Fibroblast of skin of right biceps (primary cell): ENCODE measurements at places on chromosomes 12 and 14.

DNA sequence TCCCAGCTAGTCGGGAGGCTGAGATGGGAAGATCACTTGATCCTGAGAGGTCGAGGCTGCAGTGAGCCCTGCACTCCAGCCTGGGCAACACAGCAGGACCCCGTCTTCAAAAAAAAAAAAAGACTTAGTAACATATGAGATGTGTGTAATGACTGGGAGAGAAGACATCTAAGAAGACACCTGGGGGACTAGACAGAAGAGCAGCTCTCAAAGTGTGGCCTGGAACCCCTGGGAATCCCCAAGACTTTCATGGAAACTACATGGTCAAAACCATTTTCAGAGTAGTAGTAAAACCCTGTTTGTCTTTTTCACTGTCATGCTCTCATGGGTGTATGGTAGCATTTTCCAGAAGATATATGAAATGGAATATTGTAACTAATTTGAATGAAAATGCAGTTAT lies 45.3 kb downstream of the R3HDM2 start:
- DNase-seq = no peak

DNA sequence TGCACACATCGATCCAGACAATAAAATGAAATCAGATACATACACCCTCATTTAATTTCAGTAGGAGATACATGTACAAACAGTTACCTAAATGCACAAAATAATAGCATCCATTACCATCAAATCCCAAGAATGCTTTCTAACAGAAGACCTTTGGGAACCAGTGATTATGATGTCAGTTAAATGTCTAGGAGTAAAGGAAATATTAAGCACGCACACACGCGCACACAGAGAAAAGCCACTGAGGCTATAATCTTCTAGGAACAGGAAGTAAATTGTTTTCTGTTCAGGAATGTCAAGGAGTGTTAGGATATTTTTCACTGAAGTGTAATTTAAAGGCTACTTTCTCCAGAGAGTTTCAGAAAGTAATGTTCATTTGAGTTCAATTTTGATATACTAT lies 250.1 kb downstream of the MDGA2 start:
- no peak for DNase-seq

GRCh38 chr12:51848841-51849735 lies 570 bp upstream of the FIGNL2 start:
- DNase-seq = no peak

- DNase-seq = no peak
These were observed 7.2 kb downstream of the HSP90AA1 start for GRCh38 chr14:102079700-102079979.

- DNase-seq = no peak
These were observed 7.4 kb upstream of the PPFIBP1 start for GRCh38 chr12:27516625-27517024.

DNA sequence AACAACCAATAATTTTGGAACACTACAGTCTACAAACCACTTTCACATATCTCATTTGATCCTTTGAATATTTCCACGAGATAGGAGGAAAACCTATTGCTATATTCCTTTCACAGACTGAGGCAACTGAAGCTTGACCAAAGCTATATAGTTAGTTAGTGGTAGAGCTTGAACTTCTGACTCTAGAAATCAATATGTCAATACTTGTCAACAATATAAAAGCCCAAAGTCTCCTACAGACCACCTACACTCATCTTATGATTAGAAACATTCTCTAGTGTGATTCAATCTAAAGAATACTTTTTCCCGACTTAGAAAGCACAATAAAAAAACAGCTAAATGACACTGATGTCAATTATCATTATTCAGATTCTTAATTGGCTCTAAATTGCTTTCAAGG lies 139.4 kb downstream of the RPS29 start:
- DNase-seq = no peak

DNA sequence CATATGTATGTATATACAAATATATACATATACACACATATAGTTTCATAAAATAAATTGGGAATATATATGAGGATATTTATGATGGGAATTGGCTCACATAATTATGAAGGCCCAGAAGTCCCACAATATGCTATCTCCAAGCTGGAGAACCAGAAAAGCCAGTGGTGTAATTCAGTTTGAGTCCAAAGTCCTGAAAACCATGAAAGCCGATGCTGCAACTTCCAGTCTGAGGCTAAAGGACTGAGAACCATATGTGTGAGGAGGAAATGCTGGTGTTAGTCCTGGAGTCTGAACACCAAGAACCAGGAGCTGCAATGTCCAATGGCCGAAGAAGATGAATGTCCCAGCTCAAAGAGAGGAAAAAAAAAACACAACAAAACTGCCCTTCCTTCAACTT lies 65.5 kb upstream of the PRKD1 start:
- DNase-seq = no peak
